ENCODE measurements at places on chromosomes 4 and X.
A peak's percentile ranks its signal among the peaks of the same experiment; 100 is the strongest.

DNA sequence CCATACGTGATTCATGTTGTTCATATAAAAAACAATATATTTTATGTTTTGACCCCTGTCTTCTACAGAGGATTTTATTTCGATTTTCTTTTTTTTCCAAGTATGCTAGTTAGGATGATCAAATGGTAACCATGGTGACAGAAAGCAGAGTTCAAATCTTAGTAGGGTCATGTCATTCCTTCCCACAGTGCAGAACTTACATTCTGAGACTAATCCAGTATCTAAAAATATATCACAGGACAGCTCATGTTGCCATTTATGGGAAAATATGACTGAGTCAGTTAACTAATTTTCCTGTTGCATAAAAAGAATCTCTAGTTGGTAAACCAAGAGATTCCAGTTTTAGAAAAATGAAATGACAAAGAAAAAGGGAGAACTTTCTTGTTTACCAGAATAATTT, 209.5 kb downstream of the PARM1 start:
- DNase-seq: no peak

- DNase-seq: peak; percentile 29
Measured at GRCh38 chr4:20283039-20283438, 31.3 kb downstream of the SLIT2 start.

GRCh38 chr4:19425146-19425545, 826.6 kb upstream of the SLIT2 start:
- no peak for DNase-seq

GRCh38 chrX:152886716-152887115, 11.2 kb upstream of the ZNF185 start:
- peak; percentile 59 for DNase-seq
